T-helper 9 cell (primary cell): ENCODE measurements at places on chromosomes 16 and 17.
A peak's percentile ranks its signal among the peaks of the same experiment; 100 is the strongest.

DNA sequence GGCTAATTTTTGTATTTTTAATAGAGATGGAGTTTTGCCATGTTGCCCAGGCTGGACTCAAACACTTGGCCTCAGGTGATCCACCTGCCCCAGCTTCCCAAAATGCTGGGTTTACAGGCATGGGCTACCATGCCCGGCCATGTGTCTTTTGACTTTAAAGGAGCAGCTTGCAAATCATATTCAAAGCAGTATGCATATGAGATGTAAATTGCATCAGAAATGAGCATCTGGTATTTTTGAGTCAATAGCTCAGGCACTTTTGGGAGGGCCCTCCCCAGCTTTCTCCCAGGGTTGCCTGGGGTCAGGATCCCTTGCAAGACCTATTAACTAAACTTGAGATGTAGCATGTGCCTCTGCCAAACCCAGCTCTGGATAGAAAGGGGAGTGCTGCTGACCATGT lies 21.5 kb downstream of the EPOP start:
- DNase-seq = no peak

GRCh38 chr17:14337596-14338079 lies 36.8 kb downstream of the HS3ST3B1 start:
- no peak for DNase-seq

GRCh38 chr17:1455291-1455796 lies 688 bp downstream of the CRK start:
- DNase-seq = peak; percentile 18

DNA sequence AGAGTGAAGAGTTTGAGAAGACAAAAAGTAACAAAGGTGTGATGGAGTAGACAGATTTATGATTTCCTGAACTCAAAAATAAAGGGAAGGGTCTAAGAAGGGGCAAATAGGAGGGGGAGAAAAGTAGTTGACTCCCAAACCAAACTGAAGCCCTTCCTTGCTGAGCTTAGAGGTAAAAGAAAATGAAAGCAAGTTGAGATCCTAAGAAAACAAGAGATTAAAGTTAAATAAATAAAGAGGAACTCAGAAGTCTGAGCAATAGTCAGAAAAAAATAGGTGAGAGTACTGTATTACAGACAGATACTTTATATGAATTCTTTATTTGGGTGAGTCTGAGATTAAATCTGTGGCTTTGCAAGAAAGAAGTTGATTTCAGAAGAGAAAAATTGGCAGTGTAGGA lies 3.3 kb upstream of the PSMD12 start:
- DNase-seq = no peak

- no peak for DNase-seq
Measured at GRCh38 chr17:18028952-18029540, 9.9 kb downstream of the ATPAF2 start.

GRCh38 chr17:51630101-51630671 lies 369.8 kb downstream of the UTP18 start:
- no peak for DNase-seq

- no peak for DNase-seq
Measured at GRCh38 chr16:88074041-88074440, 122.8 kb downstream of the BANP start.
